ENCODE measurements at places on chromosomes 1 and 21.

DNA sequence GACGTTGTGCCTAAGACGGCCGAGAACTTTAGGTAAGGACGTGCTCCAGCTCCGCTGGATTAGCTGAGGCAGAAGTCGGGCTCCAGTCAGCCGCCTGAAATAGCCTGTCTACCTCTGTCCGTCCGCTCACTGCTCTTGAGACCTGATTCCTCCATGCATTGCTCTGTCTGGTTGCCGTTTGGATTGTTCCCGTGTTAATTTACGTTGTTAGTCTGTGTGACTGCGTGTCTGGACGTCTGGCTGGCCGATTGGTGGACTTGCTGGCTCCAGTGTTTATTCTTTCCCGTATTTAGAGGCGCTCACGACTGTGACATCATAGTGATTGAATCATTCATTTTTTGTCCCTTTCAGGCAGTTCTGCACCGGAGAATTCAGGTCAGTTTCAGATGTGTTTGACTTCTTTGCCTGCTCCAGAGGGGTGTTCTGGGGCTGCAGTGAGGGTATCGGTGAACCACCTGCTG is 684 bp downstream of the PPIH start:
- DNase-seq: no peak

DNA sequence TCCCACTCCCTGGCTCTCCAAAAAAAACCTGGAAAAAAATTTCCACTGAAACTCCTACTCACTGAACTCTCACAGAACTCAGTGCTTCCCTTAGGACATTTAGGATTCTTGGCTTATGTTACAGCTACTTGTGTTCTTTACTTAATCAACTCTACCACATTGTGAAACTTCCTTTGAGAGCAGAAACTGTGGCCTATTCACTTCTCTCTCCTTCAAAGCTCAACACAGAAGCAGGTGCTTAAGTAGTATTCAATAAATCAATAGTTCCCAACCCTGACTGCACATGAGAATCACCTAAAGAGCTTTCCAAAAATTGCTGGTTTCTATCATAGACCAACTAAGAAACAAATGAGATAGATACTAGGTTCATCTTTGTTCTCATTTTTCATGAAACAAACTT is 67.9 kb upstream of the DMRTA2 start:
- no peak for DNase-seq

DNA sequence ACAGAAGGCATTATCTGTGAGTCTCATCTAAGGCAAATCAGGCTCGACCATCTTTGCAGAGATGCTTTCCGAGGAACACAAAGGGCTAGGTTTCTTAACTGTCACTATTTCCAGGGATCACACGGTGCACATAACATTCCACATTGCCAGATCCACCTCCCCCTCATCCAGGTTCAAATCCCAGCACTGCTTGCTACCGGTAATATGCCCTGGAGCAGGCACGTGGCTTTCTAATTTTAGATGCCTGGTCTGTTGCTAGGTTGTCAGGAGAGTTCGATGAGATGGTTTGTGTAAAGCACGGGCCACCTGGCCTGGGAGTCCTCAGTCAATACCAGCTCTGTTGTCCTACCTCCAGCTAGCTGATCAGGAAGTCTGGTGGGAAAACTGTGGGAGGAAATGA is 598.6 kb downstream of the NPHP4 start:
- no peak for DNase-seq

GRCh38 chr1:56978819-56979218 is 13.0 kb upstream of the C8B start:
- DNase-seq: no peak

DNA sequence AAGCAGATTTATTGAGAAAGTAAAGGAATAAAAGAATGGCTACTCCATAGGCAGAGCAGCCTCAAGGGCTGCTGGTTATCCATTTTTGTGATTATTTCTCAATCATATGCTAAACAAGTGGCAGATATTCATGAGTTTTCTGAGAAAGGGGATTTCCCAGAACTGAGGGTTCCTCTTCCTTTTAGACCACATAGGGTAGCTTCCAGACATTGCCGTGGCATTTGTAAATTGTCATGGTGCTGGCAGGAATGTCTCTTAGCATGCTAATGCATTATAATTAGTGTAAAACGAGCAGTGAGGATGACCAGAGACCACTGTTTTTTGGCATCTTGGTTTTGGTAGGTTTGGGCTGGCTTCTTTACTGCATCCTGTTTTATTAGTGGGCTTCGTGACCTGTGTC is 16.8 kb upstream of the FMN2 start:
- DNase-seq: no peak

- DNase-seq: no peak
Measured at GRCh38 chr1:89546934-89547562, 22.4 kb downstream of the LRRC8B start.

GRCh38 chr1:1554550-1554925 is 14.1 kb upstream of the TMEM240 start:
- DNase-seq: no peak

- no peak for DNase-seq
Measured at GRCh38 chr1:51520700-51521248, 1.7 kb upstream of the EPS15 start.

DNA sequence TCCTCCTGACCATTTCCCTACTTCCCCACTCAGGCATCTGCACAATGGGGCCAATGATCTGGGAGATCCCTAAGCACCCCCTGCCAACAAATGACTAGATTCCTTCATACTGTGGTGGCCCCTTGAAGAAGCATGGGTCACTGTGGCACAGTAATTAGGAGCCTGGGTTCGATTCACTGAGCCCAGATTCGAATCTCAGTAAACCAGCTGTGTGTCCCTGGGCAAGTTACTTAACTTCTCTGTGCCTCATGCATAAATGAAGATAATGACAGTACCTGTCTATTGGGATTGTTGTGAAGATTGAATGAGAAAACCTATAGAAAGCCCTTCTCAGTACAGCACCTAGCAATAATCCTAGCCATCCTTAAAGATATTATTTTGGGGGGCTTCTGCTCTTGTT is 27.5 kb downstream of the SPAG17 start:
- DNase-seq: no peak

GRCh38 chr21:21722731-21723130 is 724.5 kb downstream of the NCAM2 start:
- DNase-seq: no peak

DNA sequence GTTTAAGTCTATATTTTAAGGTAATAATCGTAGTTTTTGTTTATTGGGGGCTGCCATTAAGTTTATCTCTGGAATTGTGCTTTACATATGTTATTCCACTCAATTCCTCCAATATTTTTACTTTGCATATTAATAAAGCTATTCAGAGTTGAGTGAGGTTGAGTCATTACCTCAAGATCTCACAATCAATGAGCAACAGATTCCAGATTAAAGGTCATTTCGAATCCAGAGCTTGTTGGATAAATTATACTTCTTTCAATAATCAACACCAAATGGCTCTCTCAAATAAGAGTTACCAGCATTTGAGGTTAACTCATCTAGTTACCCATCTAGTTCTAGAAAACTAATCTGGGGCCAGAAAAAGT is 16.7 kb downstream of the RGS4 start:
- no peak for DNase-seq

- DNase-seq: no peak
Measured at GRCh38 chr1:149849111-149849946, 50.0 kb upstream of the BOLA1 start.

GRCh38 chr1:56526571-56527174 is 52.7 kb downstream of the PLPP3 start:
- DNase-seq: no peak

DNA sequence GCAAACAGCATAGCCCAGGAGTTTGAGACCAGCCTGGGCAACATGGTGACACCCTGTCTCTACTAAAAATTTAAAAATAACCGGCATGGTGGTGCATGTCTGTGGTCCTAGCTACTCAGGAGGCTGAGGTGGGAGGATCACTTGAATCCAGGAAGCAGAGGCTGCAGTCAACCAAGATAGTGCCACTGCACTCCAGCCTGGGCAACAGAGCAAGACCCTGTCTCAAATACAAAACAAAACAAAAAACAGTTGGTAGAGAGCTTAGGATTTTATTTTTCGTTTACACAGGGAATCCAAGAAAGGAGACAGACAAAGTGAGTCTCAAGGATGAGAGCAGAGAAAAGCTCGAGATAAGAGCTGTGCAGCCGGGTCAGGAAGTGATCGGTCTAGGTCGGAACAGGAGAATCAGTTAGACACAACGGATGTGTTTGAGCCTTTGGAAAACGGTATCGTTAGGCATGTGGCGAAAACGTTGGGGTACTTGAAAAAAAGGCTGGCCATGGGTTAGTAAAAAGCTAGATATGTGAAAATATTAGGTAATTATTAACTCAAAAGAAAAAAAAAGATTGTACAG is 1.7 kb upstream of the MIB2 start:
- no peak for DNase-seq

DNA sequence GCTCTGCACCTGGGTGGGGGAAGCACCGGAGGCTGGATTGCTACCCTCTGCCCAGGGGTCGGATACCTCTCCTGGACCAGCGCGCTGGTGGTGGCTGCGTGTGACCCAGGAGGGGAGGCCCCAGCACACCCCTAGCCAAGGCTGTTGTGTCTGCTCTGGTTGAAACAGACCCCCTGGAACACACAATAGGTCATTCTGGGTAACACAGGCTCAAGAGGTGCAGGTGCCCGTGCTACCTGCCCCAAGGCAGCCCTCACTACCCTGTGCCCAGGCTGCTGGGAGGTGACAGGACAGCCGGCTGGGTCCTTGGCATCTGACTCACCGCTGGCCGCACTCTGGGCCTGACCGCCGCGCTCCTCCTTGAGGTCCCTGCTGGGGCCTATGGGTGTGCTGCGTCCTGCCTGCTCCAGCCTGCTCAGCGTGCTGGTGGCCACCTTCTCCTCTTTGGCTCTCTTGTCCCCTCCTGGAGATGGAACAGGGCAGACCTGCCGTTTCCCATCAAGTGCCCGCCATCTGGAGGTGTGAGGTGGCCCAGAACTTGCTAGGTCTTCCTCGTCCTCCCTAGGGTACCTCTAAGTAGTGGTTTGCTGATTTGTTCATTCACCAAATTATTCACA is 30.0 kb downstream of the ZBTB17 start:
- DNase-seq: no peak

- no peak for DNase-seq
Measured at GRCh38 chr1:214050513-214051401, 63.0 kb downstream of the PROX1 start.

DNA sequence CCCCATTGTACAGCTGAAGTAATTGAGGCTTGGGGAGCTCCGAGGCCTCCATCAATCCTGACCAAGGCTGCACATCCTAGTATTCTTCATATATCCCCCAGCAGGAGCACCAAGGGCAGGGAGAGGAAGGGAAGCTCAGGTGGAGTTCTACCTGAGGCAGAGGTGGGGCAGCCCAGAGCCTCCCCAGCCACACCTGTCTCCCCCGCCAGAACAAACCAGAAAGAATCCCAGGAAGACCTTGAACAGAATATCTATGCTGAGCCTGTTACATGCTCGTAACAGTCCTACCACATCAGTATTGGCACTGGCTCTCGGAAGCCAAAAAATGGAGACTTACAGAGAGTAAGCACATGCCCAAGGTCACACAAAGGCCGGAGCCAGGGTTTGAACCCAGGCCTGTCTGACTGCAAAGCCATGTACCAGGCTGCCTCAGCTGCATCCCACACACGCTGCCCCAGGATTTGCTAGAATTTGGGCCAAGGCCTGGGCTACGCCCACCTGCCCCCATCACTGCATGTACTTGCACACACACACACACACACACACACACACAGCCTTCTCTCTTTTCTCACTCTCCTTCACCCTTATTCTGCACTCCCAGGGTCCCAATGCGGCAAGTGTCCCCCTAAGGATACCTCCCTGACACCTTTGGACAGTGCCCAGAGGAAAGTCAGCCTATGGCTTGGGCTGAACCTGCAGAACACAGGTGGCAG is 4.5 kb downstream of the E2F2 start:
- no peak for DNase-seq

DNA sequence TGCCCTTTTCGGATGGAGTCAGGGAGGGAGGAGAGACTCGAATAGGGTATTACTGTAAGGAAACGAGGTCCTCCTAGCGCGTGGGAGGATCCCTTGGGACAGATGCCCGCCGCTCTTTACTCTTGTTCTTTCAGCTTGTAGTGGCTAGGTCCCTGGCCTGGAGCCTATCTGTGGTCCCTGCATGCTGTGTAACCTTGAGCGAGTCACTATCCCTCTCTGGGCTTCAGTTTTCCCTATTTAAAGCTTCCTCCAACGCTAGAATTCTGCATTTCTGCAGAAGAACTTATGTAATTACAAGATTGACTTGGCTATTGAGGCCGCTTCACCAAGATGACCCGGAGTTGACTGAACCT is 744 bp downstream of the MIER1 start:
- no peak for DNase-seq

DNA sequence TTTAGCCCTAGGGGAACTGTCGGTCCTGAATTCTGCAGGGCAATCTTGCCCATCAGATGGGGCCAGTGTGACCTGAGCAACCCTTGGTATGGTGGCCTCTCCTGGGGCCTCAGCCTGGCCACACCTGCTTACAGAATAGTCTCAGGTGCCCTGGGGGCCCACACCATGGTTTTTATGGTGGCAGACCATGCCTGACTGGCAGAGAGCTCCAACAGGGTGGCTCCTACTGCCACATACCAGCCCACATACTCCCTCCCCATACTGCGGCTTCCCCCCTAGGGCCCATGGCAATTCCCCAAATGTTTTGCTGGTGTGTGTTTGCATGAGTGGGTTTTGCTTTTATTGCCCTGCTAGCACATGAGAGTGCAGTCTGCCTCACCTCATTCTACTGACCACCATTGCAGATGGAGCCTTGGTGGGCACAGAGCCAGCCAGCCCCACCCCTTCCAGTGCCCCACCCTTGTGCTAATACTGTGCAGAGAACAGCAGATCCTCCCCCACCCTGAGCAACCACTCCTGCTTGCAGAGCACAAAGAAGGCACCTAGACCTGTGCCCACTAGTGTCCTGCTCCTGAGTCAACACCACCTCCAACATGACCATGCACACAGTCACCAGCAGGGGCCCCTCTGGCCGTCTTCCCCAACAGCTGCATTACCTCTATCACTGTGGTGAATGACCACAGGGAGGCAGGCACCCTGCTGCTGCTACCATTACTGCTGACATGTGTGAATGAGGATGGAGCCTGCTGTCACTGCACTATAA is 86.8 kb downstream of the GDAP2 start:
- no peak for DNase-seq

- no peak for DNase-seq
Measured at GRCh38 chr1:86822459-86822858, 91.5 kb downstream of the SELENOF start.
